ENCODE measurements at places on chromosomes 2 and 18. TPM values are rescaled to one million over a fixed set of nuclear protein-coding genes. Genes with fewer than 3 reads are reported as not detected.

- DNase-seq = no peak
Measured at GRCh38 chr2:69977186-69977585, 15.8 kb upstream of the ASPRV1 start.

PCARE gene
- 0.84 TPM for total RNA-seq

DNA sequence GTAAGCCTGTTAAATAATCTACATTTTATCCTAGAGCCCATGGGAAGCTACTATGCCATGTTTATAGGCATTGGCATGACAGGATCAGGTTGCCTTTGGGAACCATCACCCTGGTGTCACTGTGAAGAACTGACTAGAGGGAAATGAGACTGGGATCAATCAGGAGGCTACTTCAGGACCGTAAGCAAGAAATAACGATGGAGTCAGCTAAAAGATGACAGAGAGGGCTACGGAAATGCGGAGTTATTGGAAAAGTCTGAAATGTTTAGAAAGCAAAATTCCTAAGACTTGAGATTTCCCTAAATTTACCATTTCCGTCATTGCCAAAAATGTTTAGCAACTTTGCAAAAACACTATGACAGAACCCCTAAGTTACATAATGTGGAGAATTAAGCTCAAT is 50.2 kb downstream of the TTC21B start:
- no peak for DNase-seq

TGIF1 gene
- total RNA-seq = 10.0 TPM

STARD6 gene
- not detected for total RNA-seq
